ENCODE measurements at places on chromosomes 4 and X.
A peak's percentile ranks its signal among the peaks of the same experiment; 100 is the strongest.

DNA sequence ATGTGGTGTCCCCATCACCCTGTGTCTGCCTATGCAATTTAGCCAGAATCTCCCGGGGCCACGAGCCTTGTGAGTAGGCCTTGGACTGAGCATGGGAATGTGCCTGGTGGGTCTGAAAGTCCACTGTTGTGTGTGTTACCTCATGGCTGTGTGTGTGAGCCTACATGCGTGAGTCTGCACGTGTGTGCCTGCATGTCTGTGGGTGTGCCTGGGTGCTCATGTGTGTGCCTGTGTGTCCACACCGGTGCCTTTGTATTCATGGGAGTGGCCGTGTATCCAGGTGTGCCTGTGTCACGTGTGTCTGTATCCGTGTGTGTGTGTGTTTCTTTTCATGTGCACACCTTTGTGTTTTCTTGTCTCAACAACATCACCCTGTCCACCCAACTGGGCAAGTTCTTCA, 14.2 kb downstream of the ATP5ME start:
- DNase-seq: no peak

GRCh38 chrX:74585766-74586165, 28.7 kb downstream of the RLIM start:
- no peak for DNase-seq

- no peak for DNase-seq
These were observed 158.2 kb downstream of the C4orf33 start for GRCh38 chr4:129254126-129254525.

GRCh38 chr4:86261636-86262035, 98.2 kb downstream of the MAPK10 start:
- no peak for DNase-seq

DNA sequence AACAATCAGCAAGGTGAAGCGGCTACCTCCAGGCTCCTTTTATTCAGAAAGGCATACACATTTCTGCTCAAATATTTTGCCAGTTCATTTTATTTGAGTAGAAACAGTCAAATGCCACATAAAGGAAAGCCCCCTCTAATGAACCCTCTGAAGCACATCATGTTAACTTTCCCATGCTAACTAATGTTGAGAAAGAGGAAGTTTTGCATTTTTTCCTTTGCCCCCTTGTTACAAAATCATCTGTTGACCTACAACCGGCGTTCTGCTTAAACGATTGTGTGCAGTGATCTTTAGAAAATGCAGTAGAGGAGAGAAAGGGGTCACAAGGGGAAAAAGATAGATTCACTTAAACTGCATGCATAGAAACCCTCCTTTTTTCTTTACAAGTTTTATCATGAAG, 25.2 kb upstream of the ATXN3L start:
- no peak for DNase-seq

GRCh38 chr4:1990348-1990645, 18.5 kb downstream of the NELFA start:
- DNase-seq: no peak

- DNase-seq: no peak
These were observed 655.8 kb downstream of the ZNF674 start for GRCh38 chrX:45889471-45889870.

- DNase-seq: no peak
These were observed 210.4 kb downstream of the PTTG2 start for GRCh38 chr4:38170338-38171169.

GRCh38 chr4:70895811-70896491, 6.2 kb upstream of the MOB1B start:
- no peak for DNase-seq

DNA sequence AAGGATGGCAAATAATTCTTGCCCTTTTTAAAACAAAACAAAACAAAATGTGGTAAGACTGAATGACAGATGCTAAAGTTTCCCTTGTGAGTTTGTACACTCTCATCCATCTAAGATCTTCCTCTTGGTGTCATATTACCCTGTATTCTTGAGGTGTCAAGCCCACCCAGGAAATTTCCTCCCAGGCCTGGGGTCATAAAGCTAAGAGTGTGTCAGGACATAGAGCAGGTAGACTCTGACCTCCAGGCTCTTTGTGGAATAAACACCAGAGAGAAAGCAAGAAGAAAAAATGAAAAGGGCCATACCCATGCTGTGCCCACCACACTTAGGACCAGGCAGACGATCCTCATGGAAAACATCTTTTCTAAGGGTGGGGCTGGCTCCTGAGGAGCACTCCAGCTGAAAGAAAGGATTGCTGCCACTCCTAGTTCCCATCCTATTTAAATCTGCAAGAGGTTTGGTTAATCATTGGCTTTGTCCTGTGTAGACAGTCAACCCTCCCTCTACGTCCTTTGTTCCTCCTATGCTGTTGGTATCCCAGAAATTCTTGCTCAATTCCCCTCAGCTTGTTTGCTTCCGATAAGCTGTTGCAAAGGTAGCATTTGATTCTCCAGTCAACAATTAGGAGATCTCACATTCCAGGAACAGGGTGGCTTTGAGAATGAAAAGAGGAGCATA, at the start of gene FGA:
FGA (minus strand) TSS at position 414 of the 678 bp plus-strand sequence; CDS start at position 359, 55 bp downstream.
- no peak for DNase-seq

- no peak for DNase-seq
These were observed 145.1 kb downstream of the MGST2 start for GRCh38 chr4:139810710-139811109.

DNA sequence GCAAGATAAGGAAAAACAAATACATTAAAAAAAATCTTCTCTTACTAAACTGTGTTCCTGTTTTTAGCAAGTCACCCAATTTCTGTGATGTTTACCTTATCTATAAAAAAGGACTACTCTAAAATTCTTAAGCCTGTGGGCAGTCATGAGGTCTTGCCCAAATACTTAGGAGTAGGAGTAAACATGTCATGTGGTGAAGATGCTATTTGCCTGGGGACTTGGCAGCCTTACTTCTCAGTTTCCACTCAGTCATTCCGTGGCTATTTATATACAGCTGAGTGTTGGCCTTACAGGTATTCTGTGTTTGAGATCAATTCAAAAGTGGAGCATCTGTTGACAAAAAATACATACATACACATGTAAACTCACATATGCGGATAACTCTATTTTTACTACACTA, 89.9 kb upstream of the TLR2 start:
- no peak for DNase-seq

GRCh38 chr4:100348473-100348872, 158.2 kb upstream of the DDIT4L start:
- no peak for DNase-seq

GRCh38 chr4:59341506-59341905, 1858.6 kb upstream of the ADGRL3 start:
- no peak for DNase-seq

DNA sequence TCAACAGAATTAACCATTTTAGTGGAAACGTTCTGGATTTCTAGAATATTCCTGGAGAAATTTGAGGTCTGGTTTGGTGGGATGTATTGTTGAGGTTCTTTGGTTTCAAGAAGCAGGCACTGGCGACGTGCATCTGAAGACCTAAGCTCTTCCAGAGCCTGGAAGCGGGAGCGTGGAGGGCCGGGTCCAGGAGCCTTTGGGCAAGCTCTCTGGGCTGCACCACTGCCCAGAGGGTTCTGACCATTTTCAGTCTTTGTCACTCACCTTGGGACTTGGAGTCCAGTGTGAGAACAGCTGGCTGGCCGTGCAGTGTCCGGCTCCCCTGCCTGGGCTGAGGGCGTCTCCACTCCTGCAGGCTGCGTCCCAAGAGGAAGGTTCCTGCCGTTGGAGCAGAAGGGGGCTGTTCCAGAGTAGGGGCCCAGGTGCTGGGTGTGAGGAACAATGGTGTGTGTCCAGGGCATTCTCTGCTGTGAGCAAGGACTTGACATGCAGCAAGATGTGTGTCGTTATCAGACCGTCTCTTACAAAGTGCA, 24.0 kb downstream of the PIGG start:
- DNase-seq: no peak

GRCh38 chrX:153968754-153969124, 2.9 kb downstream of the HCFC1 start:
- peak; percentile 53 for DNase-seq

- no peak for DNase-seq
These were observed 223.7 kb downstream of the COL25A1 start for GRCh38 chr4:109078724-109079123.

DNA sequence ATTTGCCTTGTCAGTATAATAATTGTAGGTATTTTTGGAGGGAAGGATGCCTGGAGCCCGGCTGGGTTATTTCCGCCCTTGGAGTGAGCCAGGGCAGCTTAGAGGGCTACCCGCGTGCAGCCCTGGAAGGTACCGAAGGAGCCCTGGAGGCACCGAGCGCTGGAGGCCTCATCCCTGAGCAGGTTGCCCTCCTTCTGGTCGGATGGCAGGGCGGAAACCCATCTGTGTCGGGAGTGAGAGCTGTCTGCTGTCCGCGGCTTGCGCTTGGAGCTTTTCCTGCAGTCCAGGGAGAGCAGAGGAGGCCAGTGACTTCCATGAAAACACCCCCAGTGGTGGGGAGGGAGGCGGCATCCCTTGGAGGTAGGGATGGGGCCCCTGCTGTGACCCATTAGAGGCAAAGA, 122.1 kb downstream of the TBL1X start:
- no peak for DNase-seq

GRCh38 chrX:45344594-45344993, 143.9 kb upstream of the DIPK2B start:
- no peak for DNase-seq

DNA sequence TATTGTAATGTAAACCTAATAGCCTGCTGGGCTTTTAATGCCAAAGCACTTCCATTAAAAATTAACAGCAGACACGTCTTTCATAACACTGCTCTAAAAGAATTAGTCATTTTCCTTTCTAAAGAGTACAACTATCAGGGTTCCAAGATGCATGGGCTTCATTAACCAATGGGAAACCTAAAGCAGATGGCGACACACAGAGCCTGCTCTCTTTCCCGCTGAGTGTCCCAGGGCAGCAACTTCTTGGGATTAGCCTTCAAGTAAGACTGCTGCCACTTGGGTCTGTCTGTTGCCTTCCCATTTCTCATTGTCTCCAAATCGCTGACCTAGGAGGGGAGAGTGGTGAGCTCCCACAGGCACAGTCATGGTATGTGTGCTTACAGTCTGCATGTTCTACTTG, 14.0 kb upstream of the PHKA2 start:
- no peak for DNase-seq

DNA sequence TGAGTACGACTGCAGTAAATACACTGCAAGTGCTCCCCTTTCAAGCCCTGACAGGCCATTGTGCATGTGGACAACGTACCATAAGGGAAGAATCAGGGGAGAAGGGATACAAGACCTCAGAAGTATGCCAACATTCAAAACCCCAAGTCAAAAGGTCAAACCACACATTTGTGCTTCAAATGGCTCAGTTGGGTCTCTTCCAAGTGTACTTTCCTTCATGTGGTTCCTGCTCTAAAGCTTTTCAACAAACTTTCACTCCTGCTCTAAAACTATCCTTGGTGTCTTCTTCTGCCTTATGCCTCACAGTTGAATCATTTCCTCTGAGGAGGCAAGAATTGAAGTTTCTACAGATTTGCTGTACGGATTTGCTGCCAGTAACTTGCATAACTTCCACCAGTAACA, 305.7 kb upstream of the SLIT2 start:
- no peak for DNase-seq

DNA sequence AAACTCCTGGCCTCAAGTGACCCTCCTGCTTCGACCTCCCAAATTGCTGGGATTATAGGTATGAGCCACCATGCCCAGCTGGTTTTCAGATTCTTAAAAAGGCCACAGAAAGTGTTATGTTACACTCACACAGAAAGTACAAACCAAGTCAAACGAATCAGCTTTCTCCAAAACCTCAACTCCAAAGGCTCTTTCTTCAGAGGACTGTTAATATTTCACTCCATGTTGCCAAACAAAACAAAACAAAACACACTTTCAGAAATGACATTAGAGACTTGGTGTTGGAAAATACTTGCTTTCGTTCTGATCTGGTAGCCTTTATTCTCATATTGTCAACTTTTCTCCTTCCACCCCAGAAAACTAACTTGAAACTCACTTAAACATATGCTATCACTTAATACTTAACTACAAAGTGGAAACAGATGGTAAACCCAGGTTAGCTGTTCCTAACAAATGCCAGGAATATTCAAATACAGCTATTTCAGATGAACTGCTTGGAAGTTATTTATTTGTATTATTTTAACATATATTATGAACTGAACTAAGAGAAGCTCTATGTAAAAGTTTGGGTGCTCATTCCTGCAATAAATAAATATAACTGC, 34.7 kb downstream of the RLIM start:
- DNase-seq: no peak

Data from stimulated activated CD4-positive, alpha-beta T cell treated with anti-CD3 and anti-CD28 coated beads, Interleukin-4, amount 100 ng/mL, for 4 hours (primary cell).